ENCODE measurements at places on chromosomes 4 and X.

- no peak for DNase-seq
Measured at GRCh38 chr4:146368209-146368608, 153.5 kb downstream of the SLC10A7 start.

- DNase-seq: no peak
Measured at GRCh38 chr4:174041555-174042105, 241.8 kb downstream of the FBXO8 start.

DNA sequence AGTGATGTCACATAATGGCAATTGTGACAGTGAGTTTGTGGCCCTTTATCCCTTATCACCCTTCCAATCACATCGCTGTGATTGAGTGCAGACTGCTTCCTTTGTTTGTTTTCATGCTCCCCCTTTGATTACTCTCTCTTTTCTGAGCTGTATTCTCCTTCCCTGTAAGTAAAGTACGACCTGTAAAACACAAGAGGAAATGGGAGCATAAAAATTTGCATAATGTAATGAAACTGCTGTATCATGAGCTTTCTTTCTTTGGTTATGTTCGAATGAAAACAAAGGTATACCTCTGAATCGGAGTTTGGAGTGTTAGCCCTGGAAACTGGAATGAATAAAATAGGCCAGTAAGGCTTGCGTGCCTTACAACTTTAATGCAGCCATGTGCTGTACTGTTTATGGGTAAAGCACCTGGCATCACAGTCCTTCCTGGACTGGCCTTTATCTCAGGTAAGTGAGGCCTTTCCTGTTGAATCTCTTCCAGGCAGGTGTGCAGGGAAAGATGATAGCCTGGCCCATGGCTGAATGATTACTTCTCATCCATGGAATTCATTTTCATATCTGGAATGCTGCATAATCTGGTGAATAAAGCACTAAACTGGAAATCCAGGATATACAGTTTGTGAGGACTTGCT is 26.6 kb upstream of the HS3ST1 start:
- no peak for DNase-seq

DNA sequence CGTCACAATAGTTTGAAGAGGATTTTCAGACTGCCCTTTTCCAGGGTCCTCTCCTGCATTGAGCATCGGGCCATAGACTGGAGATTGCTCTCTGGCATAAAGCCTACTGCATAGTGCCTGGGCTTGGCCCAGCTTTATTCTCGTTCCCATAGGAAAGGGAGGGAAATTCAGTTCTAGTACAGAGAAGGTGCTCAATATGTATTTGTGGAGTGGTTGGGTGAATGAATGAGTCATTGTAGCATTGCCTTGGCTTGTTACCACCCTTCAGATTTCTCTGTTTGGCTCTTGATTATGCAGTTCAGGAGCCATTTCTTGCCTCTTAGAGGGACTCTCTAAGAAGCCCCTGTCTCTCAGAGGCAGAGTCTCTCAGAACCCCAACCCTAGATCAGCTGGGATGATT is 2.6 kb downstream of the TMEM35A start:
- DNase-seq: no peak

- DNase-seq: no peak
Measured at GRCh38 chrX:11407331-11408108, 114.3 kb downstream of the AMELX start.

DNA sequence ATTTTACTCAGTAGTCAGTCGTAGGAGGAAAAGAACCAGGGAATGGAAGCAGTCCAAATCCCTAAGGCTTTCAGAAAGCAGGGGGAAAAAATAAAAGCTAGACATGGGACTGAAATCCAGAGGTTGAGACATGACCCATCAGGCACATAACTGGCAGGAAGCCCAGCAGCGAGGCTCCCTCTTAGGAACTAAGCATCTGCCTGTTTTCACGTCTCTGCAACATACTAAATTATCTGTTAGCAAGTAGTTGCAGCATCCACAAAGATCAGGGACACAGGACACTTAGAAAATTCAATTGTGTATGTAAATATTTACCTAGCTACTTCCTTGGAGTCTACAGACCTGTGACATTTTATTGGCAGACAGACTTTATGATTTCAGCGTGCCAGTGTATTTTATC is 118.0 kb upstream of the EDNRA start:
- no peak for DNase-seq

GRCh38 chr4:993111-994029 is at the start of gene SLC26A1:
SLC26A1 (minus strand) TSS chr4:993404; CDS start chr4:991703, 1,701 bp downstream.
- no peak for DNase-seq

DNA sequence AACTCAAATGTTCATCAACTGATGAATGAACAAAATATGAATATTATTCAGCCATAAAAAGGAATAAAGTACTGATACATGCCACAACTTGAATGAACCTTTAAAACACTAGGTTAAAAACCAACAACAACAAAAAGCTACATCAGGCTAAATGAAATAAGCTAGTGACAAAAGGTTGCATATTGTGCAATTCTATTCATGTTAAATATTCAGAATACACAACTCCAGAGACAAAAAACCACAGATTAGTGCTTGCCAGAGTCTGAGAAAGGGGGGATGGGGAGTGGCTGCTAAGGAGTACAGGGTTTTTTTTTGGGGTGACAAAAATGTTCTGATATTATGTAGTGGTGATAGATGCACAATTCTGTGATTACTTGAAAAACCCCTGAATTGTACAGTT is 58.5 kb downstream of the HAUS3 start:
- no peak for DNase-seq

DNA sequence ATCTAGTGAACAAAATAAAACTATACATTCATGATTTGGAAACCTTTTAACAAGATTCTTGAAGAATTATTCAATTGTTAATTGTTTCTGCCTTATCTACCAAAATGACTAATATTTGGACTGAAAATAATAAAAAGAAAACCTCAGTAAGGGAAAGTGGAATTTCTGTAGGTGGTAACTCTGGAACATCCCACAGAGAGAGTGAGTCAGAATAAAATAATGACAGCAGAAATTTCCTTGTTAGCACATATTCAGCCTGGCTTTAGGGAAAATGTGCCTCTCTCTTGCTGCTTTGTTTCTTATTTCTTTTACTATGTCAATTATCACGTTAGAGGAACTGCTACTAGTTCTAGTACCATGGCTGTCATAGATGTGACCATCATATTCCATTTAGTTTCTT is 421.5 kb upstream of the GNPDA2 start:
- peak; percentile 36 for DNase-seq

- no peak for DNase-seq
Measured at GRCh38 chr4:183396227-183396637, 48.2 kb upstream of the CDKN2AIP start.

DNA sequence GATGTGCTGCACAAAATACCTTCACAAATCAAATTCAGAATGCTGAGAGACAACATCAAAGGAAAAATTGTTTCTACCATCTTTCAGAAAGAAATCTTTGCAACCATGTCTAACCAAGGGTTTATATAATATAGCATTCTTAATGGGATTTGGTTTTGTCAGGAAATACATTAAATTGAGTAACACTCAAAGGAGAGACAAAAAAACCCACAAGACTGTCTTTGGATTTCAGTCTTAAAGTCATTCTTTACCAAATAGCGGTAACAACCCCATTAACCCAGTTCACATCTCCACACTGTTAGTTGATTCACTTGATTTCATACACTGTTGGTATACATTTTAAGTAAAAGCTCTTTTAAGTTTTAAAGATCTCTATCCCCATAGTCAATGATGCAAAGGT is 145.7 kb upstream of the EDNRA start:
- no peak for DNase-seq

- DNase-seq: no peak
Measured at GRCh38 chr4:102665527-102665926, 95.2 kb downstream of the MANBA start.

DNA sequence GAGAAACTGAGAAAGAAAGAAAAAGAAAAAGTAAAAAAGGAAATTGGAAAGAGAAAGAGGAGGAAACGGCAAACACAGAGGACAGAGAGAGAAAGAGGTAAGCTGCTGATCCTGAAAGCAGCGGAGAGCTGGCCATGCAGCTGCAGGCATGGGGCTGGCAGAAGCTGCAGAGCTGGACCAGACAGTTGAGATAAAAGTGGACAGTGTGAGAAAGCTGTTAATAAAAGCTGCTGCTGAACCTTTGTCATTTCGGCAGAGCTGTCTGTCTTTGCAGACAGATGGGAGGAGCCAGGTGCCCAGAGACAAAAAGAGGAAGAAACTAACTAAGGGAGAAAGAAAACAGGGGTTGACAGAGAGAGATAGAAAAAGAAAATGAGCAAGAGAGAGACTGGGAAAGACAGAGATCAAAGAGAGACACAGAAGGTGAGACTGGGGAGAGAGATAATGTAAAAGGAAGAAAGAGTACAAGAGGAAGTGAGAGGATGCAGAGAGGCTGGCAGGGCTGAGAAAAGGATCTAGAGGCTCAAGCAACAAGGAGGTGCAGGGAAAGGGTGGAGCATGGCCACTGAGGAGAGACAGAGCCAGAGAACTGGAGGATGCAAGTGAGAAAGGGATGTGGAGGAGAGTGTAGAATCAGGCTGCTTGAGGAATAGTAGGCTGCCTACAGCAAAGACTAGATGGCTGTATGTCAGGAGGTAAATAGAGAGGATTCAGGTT is 376.8 kb upstream of the FGF16 start:
- DNase-seq: no peak

DNA sequence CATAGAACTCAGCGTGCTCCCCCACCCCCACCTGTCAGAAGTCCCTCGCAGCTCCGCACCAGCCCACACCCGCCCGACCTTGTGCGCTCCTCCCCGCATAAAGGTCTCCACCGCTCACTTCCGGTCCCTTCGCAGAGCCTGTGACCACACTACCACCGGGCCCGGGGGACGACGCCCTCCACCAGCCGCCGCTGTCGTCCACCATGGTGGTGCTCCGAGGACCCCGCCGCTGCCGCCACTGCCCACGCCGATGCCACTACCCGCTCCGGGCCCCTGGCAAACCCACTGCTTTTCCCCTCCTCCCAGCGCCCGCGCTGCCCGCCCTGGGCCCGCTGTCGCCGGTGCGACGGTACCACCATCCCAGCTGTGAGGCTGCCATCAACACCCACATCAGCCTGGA is 79.8 kb upstream of the LANCL3 start:
- no peak for DNase-seq

DNA sequence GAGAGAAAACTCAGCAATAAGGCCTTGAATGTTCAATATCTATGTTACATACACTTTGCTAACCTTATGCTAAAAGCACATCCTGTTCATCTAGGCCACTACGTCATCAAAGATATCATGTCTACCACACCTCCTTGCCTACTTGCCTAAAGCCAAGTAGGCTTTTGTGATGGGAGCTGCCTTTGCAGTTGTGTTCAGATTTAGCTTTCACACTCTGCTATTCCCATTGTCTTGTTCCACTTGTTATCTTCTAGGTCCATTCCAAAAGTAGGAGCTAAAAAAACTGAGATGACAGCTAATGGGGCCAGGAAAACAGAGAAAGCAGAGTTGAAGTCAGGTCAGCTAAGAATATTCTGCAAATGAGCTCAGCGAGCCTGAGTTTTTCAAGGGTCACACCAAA is 153.6 kb upstream of the EDNRA start:
- no peak for DNase-seq

DNA sequence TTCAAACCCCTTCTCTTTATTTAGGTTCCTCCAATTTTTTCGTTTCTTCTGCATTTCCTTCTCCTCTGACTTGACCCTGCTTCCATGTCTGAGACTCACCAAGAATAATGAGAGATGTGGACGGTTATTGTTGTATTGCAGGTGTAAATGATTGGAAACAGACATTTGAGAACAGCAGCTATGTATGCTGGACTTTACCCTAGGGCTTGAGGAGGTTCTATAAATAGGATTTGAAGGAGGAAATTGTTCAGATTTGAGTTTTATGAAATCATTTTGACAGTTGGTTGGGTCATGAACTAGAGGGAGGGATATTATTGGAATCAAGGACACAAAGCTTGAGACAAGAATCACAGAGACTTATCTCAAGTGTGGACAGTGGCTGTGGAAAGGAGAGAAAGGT is 614.6 kb upstream of the CPEB2 start:
- DNase-seq: no peak

GRCh38 chrX:34909151-34909550 is 33.4 kb upstream of the FAM47B start:
- DNase-seq: no peak

GRCh38 chrX:120456973-120457372 is 12.1 kb downstream of the LAMP2 start:
- peak; percentile 68 for DNase-seq

DNA sequence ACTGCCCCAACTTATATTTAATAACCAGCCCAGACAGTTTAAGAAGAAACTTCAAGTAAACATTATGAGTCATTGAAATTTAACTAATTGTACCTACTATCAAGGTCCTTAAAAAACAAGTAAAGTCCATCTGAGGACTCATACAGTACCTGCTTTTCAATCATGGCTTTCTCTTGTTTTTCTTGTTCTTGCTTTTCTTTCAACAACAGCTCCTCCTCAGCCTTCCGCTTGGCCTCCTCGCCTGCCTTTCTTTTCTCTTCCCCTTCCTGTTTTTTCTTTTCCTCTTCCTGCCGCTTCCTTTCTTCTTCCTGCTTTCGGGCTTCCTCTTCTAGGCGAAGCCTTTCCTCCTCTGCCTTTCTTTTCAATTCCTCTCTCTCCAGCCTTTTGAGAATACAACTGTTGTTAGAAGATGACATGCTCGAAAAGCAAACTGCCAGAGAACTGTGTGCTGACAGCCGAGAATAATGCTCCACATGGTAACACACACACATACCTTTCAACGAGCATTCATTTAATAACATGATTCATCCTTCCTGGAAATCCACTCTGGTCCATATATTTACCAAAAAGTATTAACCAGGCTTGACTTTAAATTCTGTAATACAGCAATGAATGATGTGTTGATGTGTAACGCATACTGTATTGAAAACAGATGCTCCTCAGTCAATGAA is 25.2 kb upstream of the BCLAF3 start:
- DNase-seq: no peak

DNA sequence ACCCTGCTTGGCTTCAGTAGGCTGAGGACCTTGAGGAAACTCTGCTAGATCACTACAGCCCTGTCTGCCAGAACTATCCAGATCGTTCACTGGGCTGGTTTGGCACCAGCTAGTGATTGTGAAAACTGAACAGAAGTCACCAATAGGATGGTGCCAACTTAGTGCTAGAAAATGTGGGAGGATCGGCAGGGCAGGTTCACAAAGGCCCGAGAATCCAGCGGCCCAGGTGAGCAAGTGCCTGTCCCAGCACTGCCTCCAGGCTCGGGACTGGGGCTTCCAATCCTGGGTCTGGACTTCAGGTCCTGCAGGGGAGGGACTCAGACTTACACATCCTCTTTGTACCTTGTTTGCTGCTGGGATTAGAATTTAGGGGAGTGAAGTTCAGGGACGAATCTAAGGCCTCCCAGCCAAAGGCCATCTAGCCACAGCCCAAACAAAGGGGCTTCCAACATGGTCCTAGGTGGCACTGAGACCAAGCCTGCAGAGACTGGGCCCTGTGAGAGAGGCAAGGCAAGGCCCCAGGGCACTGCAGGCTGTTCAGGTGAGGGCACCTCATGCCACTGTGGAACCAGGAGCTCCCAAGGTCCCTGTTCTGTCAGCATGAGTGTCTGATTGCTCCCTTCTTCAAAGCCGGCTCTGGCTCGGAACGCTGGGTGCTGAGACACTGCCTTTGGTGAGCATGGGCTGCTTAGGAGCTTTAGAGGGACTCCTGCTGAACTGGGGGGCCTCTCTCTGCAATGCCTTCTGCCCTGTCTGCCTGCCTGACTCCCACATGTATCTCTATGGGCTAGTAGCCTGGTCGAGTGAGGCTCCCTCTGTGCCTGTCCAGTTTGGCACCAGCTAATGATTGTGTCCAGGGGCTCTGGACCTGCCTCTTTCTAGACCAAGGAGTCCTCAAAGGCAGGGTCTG is 20.7 kb upstream of the ZNF185 start:
- DNase-seq: no peak

Measured in HT1080 (cell line).